ENCODE measurements at places on chromosomes 6 and 20. TPM values are rescaled to one million over a fixed set of nuclear protein-coding genes. Genes with fewer than 3 reads are reported as not detected.

DNA sequence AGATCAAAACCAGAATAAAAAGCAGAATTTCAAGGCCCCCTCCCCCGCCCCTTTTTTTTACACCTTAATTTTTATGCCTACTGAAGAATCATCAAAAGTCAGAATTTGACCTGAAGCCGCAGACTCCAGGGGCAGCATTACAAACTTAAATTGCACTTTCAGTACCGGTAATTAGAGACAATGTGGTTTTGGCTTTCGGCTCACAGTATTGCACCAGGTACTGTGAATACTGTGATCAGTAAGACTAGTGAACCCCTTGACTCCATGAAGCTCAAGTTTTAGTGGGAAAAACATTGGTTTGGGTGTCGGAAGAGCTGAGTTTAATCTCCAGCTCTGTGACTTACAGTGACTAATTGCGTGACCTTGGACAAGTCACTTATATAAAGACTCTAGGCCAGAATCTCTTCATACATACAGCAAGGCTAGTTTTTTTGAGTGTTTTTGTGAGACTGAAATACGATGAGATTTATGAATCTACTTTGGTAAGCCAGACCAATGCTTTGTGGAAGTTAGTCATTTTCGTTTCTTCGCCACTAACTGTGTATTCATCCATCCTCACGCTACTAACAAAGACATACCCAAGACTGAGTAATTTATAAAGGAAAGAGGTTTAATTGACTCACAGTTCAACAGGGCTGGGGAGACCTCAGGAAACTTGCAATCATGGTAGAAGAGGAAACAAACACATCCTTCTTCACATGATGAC, 114.7 kb downstream of the SASH1 start:
- DNase-seq = no peak

GABRR1 gene
- not detected for total RNA-seq

- no peak for DNase-seq
Observed at GRCh38 chr6:36833182-36833789, 6.0 kb downstream of the CPNE5 start.

- peak; percentile 58 for DNase-seq
Observed at GRCh38 chr6:13453771-13454251, 33.6 kb downstream of the GFOD1 start.

SNAP25 gene
- 0.58 TPM for total RNA-seq

DNA sequence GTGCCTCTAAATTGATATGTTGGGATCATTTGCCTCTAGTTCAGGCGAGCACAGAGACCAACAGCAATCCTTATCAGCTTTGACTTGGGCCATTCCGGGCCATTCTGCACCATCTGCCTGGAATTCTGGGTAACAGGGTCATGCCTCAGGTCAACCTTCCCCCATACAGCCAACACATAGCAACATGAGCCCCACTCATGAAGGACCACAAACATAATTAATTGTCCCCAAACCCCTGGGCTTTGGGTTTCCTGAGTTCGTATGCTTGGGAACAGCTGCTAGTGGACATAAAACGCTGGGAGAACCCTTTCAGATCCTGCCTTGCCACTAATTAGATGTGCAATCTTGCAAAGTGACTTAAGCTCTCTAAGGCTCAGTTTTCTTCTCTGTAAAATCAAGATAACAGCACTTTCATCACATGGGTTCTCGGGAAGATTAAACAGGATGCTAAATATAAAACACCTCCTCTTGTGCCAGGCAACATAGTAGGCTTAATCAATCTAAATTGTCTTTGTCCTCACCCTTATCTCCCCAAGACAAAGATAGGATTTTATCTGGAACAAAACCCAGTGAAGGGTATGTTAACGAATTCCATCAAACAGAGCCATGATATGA, 426.5 kb downstream of the CD83 start:
- no peak for DNase-seq

GRCh38 chr6:26597821-26598220, 1.1 kb downstream of the ABT1 start:
- no peak for DNase-seq

DNA sequence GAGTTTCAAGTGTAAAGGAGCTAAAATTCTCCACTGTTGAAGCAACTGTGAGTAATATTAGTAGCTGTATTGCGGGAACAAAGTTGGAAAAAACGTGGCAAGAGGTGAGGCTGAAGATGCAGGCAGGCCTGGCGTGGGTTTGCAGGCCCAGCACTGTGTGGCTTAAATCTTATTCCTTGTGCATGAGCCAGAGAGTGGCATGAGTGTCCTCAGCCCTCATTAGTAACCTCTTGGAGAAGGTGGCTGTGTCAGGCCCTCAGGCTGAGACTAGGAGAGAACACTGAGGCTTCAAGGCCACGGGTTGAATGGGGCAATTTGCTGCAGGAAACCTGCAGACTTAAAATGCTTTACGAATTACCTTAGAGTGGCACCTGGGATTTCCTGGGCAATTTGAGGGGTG, 372.7 kb upstream of the CITED2 start:
- DNase-seq = no peak

TRIM31 gene
- total RNA-seq = not detected

C20orf202 gene
- total RNA-seq = not detected

GRCh38 chr20:7585126-7585679, 355.1 kb downstream of the HAO1 start:
- no peak for DNase-seq

TMEM244 gene
- total RNA-seq = 0.52 TPM

DNA sequence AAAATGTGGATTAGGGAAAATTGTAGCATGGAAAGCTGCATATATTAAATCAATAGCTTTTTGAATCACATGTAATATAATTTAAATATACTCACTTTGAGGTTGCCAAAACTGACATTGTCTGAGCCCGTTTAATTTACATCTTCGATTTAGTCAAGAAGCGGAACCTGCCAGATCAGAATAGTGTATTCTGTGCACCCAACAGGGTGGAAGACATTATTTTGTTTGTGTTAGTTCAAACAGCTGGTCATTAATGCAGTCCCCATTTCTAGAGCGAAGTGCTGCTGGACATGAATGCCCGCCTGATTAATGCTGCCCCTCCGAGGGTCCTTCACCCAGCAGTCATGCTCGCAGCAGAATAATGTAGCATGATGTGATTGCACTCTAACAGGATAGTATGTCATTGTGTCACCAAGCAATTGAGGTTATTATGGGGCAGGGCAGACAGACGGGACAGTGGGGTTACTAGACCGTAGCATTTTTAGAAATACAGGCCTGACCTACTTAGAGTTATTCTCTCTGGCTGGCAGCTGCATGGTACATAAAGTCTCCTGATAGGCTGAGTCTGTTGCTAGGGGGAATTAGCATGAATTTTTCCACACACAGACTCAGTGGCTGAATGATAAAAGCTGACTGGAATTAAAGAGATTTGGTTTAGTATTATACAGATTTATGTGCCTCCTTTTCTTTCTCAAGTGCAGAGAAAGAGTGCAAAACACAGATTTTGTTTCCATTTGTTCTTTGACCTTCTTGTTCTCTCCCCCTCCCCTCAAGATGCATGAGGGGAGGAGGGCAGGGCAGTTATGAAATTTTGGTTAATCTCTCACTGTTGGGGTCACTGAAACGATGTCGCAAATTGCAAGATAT, 147.1 kb downstream of the PRL start:
- DNase-seq = peak; percentile 78

GRCh38 chr6:46746696-46747095, at the start of gene ANKRD66:
Gene ANKRD66 (plus strand): TSS chr6:46746933. CDS start chr6:46751949, 5,016 bp downstream.
- DNase-seq = peak; percentile 16

GRCh38 chr6:168852376-168852884, 401.2 kb downstream of the THBS2 start:
- DNase-seq = peak; percentile 61

GRCh38 chr6:19219931-19220330, 617.2 kb upstream of the ID4 start:
- no peak for DNase-seq

DNA sequence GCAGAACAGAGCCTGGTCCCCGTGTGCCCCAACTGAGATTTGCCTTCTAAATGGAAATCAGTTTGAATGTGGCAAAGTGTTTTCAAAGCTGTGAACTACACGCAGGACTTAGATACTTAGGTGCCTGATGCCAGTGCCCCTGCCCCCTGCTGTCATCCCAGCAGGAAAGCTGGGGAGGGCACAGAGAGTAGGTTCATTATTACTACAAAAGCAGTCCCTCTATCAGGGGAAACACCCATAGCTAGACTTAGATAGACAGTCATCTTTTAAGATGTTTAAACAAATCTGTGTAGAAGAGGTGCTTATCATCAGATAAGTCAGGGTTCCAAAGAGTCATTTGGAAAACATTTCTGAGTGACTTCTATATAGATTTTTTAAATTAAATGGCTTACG, 155.0 kb upstream of the SNX9 start:
- DNase-seq = no peak

BPIFB1 gene
- not detected for total RNA-seq
